ENCODE measurements at places on chromosomes 7 and 10.

GRCh38 chr10:48478469-48478868 is 126.4 kb downstream of the ARHGAP22 start:
- no peak for DNase-seq

DNA sequence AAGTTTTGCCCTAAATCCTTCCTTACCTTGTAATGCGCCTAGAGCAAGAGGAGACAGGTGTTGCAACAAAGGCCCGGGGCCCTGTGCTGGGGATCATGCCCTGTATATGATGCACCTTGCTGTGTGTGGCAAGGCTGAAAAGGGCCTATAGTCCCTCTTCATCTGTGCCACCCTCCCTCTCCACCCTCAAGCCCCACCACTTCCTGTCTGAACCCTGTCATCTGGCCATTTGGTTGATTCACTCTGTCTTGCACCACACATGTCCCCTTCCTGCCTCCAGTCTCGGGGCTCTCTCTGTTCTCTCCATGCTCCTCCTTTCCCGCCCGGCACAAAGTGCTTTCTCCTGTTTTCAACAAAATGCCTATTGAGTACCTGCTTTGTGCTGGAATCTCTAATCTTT is 11.5 kb upstream of the MALSU1 start:
- DNase-seq = no peak

DNA sequence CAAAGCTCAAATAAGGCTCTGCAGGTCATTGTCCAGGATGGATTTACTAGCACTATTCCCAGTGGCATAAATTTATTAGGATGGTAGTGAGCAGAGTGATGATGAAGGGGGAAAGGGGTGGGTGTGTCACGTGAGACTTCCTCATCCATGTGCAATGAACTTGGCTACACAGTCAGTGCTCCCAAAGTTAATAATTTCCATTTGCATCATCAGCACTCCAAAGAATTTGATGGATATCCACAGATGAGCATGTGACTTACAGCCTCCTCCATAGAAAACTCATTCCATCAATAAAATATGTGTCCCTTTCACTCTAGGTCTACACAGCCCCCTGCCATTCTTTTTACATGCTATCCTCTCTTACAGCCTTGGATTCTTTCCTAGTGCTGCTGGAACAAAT is 142.6 kb upstream of the PLPP4 start:
- no peak for DNase-seq

GRCh38 chr7:149870274-149870673 is 3.5 kb upstream of the ATP6V0E2 start:
- DNase-seq = no peak

DNA sequence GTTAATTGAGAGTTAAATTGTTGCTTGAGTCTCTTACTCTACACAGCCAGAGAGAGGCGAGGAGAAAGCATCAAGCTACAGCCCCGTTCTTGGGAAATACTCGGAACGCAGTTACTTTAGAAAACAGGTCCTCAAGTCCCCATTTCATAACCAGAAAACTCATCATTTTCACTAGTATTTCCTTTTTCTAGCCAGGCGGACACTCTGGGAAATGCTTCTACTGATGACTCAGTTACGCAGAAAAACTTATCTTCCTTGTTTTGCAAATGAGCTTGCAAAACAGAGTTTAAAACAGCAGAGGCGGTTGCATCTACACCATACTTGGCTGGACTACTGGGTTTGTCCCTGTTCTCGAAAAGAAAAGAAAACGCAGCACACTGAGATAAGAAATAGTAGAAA is 111.4 kb upstream of the FGFR2 start:
- DNase-seq = no peak

GRCh38 chr10:80516506-80517075 is 21.1 kb upstream of the SH2D4B start:
- no peak for DNase-seq

GRCh38 chr10:59606551-59606961 is 103.1 kb downstream of the SLC16A9 start:
- DNase-seq = no peak

GRCh38 chr7:69342154-69342884 is 256.0 kb upstream of the AUTS2 start:
- DNase-seq = no peak

DNA sequence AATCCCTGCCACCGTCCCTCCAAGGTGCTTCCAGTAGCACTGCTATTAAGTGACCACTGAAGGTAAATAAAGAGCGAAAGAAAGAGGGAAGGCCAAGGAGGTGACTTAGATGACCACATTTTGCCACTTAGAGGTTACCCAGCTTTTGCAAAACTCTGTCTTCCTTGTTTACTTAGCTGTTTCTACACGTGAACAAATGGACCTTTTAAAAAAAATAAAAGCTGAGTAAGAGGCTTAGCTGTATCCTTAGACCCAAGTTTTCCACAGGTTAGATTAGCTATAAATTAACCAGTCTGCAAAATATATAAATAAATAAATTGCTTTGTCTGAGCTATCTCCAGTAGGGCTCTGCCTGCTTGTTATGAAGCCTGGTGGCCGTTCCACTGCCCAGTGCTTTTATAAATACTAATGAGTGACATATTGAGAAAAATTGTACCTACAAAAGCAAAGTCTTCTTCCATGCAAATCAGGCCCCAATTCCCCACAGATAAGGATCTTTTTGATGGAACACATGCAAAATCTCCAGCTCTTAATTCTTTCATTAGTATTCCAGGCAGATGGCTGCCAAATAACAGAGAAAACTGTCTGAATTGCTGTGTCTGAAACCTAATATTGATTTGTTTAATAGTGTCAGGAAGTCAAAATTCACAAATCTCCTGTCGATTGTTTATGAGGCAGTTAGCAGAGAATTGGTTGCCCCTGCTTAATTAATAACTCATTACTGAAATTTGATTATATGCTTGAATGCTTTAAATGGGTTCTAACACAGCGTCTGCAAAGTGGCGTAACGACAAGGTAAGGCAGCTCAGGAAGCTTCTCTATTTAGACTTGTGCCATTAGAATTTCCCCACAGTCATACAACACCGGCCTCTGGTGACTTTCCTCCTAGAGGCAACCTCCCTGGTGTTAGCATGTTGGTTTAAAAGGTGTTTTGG is 176.7 kb downstream of the EMX2 start:
- no peak for DNase-seq

- DNase-seq = no peak
Measured at GRCh38 chr7:141557360-141557759, 6.2 kb downstream of the AGK start.

- DNase-seq = no peak
Measured at GRCh38 chr10:114600057-114600456, 58.0 kb downstream of the ABLIM1 start.

DNA sequence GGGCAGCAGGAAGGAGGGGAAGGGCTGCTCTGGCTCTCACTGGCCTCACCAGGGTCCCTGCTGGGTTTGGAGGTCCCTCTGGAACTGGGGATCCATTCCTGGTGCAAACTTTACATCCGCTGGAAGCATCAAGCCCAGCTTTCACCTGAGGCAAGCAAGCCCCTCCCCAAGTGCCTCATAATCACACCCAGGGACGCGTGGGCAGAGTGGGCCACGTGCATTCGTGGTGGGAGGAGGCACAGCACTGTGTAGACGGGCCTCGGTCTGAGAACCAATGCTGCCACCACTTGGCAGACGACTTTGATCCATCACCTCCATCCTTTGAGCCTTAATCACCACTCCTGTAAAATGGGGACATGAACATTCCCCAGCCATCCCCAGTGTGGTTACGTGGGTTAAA is 74.1 kb downstream of the VWA2 start:
- DNase-seq = no peak

DNA sequence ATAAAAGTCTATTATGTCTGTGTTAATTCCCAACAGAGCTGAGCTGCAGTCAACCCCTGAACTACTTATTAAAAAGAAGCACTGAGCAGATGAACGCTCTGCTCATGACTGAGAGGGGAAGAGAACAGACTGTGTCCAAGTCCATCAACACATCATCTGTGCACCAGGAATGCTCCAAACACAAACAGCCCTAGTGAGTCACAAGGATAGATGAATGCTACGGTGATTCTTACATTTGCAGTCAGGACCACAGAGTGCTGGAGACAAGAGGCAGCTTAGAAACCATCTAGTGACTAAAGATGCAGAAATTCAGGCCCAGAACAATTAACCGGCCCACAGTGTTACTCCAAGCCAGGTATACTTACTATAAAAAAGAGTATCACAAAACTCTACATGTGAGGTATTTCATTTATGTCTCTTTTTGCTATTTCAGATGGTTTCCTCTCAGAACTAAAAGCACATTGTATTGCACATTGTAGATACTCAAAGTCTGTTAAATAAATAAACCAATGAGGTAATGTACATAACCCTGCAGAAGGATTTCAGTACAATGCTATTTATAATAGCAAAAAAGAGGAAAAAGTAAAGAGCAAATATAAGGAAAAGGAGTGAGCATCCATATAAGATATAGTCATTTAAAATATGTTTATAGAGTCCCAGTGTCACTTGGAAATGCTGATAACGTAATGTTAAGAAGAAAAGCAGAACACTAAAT is 159.2 kb downstream of the KCNMA1 start:
- DNase-seq = no peak

DNA sequence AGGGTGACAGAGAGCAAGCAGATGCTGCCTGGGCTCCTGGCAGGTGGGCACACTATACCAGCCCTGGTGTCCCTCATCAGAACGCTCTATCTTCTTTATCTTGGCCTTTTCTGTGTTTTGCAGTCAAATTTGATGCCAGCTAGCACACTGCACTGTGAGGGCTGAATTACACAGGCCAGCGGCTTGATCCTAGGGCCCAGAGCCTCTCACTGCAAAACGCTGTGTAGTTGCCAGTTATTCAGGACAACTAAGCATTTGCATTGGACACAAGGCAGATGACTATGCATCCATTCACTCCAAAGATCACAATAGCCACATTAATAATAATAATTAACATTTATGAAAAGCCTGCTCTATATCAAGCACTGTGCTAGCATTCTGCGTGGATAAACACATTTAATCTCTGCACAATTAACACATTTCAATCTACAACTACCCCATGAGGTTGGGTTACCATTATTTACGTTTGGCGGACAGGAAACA is 100.3 kb downstream of the PAXIP1 start:
- no peak for DNase-seq

GRCh38 chr7:130473289-130473688 is 18.6 kb upstream of the MEST start:
- no peak for DNase-seq

- no peak for DNase-seq
Measured at GRCh38 chr7:69702357-69702756, 104.1 kb downstream of the AUTS2 start.

- no peak for DNase-seq
Measured at GRCh38 chr7:76296743-76297740, 5.4 kb upstream of the HSPB1 start.

- DNase-seq = no peak
Measured at GRCh38 chr7:116918704-116919103, 34.6 kb upstream of the ST7 start.

DNA sequence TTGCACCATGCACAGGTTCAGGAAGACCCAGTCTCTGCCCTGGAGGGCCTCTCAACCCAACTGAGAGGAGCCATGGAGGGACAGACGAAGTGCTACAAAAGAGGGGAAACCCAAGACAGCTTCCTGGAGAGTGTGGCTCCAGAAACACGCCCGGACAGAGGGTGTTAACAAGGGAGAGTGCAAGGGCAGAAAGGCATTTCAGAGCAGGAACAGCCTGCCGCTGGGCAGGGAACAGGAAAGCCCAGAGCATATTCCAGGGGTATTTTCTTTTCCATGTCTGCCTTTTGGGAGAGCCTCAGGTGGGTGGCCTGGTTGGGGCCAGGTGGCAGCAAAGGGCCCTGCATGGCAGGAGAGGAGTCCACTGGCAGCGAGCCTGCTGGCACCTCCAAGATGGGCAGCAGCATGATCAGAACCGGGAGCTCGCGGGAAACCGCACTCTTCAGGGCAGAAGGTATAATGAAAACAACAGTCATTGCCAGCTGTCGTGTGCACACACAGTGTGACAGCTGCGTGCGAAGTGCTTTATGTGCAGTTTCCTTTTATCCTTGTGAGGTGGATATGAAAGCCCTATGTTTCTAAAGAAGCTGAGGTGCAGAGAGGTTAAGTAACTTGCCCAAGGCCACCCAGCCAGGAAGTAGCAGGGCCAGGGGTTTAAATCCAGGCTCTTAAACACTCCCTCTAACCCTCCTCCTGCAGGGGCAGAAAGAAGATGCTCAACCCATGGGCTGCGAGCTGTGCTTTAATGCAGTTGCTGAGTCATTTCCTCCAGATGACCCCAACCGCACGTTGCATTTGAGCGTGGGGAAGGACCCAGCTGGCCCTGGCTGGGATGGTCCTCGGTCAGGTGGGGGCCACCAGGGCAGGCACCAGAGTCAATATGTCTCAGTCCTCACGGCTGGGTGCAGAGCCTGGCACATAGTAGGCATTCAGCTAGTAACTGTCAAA is 128.6 kb downstream of the OAT start:
- peak; percentile 15 for DNase-seq

DNA sequence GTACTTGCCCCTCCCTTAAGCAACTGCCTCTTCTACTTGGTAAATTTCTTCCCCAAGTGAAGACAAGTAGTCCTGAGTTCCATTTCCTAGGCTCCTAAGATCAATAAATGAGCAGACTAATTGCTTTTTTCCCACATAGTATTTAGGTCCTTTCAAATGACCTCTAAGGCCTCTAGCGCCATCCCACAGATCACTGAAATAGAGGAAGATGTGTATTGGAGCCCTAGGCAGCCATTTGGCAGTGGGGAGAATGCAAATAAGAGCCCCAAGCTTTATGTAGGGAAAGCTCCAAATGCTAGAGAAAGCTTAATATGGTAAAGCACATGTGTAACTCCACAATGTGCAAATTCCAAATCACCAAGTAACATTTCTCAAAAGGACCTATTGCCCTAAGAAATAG is 316.5 kb upstream of the PHF14 start:
- DNase-seq = no peak

GRCh38 chr7:140923358-140924006 is 1.2 kb downstream of the BRAF start:
- peak; percentile 21 for DNase-seq

DNA sequence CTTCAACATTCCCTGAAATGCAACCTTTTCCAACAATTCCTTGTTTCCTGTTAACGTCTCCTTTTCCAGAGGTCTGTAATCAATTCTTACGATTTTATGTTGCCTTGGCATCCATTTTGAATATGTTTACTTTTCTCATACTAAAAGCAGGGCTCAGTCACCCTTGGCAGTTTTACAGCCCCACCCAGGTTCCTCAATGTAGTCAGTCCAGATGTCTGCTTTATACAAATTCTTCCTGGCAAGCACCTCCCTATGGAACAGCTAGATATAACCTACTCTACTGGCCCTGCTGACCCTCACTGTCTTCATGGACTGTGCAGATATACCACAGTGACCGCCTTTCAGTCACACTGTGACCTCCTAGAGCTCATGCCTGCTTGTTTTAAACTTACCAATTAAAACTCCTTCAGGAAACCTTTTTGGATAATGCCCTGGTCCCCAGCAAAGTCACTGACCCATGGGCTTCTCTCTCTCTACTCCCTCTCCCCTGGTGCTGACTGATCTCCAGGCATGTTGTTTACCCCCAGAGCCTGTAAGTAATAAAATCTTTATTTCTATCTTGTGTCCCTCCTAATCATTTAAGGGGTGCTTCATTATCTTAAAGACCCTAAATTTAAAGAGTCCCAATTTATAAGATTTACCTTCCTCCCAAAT is 147.1 kb upstream of the STEAP1 start:
- no peak for DNase-seq

Measured in dermis blood vessel endothelial cell (primary cell).